ENCODE measurements at places on chromosomes 6 and 20. TPM values are rescaled to one million over a fixed set of nuclear protein-coding genes. Genes with fewer than 3 reads are reported as not detected.
A peak's percentile ranks its signal among the peaks of the same experiment; 100 is the strongest.

The BPI gene
- 0.09 TPM for total RNA-seq

The UST gene
- total RNA-seq, result 12.1 TPM

The HDGFL1 gene
- not detected for total RNA-seq

The ZNF334 gene
- total RNA-seq, result 0.54 TPM

The SLC22A3 gene
- total RNA-seq, result 1.8 TPM

The MCHR2 gene
- total RNA-seq, result not detected

The SH3BGRL2 gene
- 13.2 TPM for total RNA-seq

The BCAS4 gene
- 10.9 TPM for total RNA-seq

The SMPDL3A gene
- 6.0 TPM for total RNA-seq

DNA sequence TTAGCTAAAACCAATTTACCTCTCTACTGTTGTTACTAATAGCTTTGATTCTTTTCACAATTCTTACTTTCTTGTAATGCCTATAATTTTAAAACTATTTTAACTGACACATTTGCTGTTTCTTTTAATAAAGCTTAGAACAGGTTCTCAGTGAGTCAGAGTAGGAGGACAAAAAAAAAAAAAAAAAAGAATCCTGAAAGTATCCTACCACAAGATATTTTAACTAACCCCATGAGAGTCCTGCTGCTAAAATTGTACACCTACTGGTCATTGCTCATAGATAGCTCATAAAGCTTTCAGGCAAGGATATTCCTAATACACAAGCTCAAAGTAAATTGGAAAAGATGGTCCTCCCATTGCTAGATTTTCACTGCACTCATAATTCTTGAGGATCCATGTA, 301.0 kb downstream of the CENPW start:
- DNase-seq, result no peak

GRCh38 chr6:117317261-117317660, 51.9 kb downstream of the VGLL2 start:
- DNase-seq, result peak; percentile 26

DNA sequence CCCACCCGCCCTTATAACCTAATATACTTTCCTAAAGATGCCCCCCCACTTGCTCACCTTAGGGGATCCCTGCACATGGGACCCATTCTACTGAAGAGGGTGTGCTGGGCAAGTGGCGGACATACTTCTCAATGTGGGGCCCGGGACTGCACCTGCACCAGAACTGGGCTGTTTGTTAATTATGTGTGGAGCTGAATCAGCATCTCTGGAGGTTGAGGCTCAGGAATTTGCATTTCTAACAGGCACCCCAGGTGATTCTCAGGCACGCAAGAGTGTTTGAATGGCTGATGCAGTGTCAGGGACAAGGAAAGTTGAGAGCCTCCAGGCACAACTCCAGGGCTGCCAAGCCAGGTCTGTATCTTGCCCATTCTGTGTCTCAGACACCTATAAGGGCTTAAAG, 8.9 kb upstream of the PTPRT start:
- no peak for DNase-seq

- DNase-seq, result no peak
These were observed 187.0 kb upstream of the TAB2 start for GRCh38 chr6:149130508-149130907.

GRCh38 chr6:43910638-43911353, 140.8 kb downstream of the VEGFA start:
- no peak for DNase-seq

DNA sequence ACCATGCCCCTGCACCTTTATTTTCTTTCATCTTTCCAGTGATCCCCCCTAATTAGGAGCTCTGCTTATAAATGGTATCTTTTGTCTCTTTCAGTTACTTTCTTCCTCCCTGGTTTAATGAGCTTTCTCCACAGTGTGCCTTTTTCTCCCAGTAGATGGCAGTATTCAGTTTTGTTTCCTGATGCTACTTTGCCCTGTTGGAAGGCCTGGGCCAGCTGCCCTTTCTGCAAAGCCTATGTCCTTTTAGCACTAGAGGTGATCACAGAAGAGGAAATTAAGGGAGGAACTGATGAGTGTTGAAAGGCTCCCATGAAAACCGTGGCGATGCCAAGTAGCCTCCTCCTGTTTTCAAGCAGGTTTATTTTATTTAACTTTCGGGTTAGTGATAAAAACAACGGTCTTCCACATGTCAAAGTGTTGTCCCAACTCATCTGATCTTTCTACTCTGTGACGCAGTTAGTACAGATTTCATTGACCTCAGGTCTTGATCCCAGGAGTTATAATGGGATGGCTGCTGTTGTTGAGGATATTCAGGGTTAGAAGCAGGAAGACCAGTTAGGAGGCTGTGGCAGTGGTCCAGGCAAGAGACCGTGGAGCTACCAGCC, 184.2 kb upstream of the BMP2 start:
- DNase-seq, result peak; percentile 52

GRCh38 chr6:11791354-11792107, 12.9 kb upstream of the ADTRP start:
- DNase-seq, result no peak

GRCh38 chr6:88641178-88641903, 322.1 kb downstream of the RNGTT start:
- DNase-seq, result no peak

GRCh38 chr6:166775180-166775922, 148.3 kb upstream of the RPS6KA2 start:
- peak; percentile 50 for DNase-seq

DNA sequence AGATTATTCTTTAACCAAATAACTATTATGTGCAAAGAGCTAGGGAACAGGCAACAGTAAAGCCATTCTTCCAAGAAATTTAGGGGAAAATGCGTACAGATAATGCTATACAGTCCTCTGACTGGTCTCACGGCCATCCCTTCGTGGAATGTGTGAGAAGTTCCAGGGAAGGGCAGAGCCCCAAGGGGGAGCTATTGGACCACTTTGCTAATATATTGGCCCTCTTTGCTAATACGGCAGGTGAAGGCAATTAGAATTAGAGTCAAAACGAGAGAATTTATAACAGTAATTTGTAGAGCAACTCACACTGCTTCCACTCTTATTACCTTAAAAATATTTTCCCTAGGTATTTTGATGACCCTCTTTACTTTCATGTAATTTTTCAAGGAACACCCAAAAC, 140.4 kb downstream of the IMPG1 start:
- DNase-seq, result peak; percentile 25

- peak; percentile 81 for DNase-seq
These were observed 38.1 kb upstream of the HLA-E start for GRCh38 chr6:30450909-30451841.

DNA sequence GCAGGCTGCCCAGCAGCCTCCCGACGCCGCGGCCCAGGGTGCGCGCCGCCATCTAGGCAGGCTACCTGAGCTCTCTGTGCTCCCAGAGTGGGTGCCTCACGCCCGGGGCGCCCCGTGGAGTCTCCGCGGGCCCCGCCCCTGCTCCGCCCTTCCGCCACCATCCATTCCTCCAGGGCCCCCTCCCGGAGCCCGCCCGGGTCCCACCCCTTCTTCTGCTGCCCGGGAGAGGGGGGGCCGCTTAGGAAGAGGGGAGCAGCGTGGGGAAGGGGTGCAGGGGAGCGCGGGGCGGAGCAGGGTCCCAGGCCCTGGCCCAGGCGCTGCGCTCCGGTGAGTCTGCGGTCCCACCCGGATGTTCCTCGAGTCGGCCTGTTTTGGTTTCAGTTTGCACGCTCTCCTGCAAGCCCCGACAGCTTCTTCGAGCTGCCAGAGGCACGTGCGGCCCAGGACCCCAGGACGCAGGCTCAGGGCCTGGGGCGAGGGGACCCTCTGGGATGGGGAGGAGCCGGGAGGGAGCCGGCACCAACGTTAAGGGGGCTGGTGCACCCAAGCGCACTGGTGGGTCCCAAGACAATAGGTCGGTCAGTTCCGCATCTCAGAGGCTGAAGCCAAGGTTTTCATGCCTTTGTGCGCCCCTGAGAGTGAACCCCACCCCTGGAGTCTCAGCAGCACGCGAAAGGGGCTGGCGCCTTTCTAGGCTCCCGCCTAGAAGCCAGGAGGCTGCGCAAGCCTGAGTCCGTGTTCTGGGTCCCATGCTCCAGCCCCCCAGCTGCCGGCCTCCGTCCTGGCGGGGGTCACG, at the start of gene ACSS1:
Gene ACSS1 (minus strand): TSS at position 89 of the 796 bp plus-strand sequence. CDS start 37 bp downstream, at position 52.
- DNase-seq, result peak; percentile 64

GRCh38 chr20:1721687-1722512, 64.3 kb upstream of the SIRPG start:
- no peak for DNase-seq

- DNase-seq, result no peak
These were observed 288.2 kb downstream of the QKI start for GRCh38 chr6:163702736-163703135.

- no peak for DNase-seq
These were observed 48.0 kb downstream of the OR2B2 start for GRCh38 chr6:27863962-27864905.

GRCh38 chr20:13355941-13356486, 134.9 kb downstream of the ISM1 start:
- no peak for DNase-seq

DNA sequence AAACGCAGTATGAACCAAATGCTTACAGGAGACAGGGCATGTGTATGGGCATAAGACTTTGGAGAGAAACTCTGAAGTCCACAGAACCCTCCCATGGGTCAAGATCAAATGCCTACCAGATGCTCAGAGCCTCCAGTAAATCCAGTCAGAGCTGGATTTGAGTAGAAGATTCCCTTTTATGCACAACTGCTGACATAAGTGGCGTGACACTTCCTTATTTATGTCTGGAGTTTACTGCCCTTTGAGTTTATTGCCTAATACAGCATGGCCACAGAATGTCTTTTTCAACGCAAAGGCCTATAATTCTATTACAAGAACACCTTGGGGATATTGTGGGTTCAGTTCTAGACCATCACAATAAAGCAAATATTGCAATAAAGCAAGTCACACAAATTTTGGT, 220.0 kb upstream of the FOXQ1 start:
- no peak for DNase-seq

GRCh38 chr6:48959251-48960060, 503.6 kb downstream of the MMUT start:
- DNase-seq, result no peak

Measured in Daoy (cell line).